Psoas muscle (tissue), 8 donors: ENCODE measurements at places on chromosomes 1 and 21. TPM values are rescaled to one million over a fixed set of nuclear protein-coding genes. Genes with fewer than 3 reads are reported as not detected.

- H3K27ac ChIP-seq, result no peak overlapping the region
- no peaks in the 10 kb centered on the region for H3K4me1 ChIP-seq
- H3K36me3 ChIP-seq, result no peaks in the 10 kb centered on the region
- no peaks in the 10 kb centered on the region for H3K27me3 ChIP-seq
- no peak overlapping the region for H3K4me3 ChIP-seq
Measured at GRCh38 chr1:186763107-186763506, 65.6 kb upstream of the PLA2G4A start.

DNA sequence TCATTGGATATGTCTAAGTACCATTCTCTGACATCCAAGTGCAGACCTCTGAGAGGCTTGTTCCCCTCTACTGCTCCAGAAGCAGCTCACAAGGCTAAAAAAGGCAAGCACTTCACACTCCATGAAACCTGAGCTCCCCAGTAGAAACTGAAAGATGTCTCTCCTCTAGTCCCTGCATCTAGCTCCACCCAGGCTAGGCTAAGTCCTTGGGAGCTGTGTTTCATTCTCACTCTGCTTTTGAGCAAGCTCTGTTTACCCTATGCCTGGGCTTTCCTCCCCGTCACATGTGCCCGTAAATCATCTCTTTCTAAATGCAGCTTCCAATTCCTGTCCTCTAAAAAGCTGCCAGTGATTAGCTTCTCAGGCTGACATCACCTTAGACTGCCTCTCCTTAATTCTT, 39.0 kb downstream of the LRRC71 start:
- H3K4me1 ChIP-seq, result peaks cover 4% of the 10 kb centered on the region
- peaks cover 15% of the 10 kb centered on the region for H3K36me3 ChIP-seq
- no peaks in the 10 kb centered on the region for H3K27me3 ChIP-seq
- H3K27ac ChIP-seq, result peak overlapping the region; percentile 7

DNA sequence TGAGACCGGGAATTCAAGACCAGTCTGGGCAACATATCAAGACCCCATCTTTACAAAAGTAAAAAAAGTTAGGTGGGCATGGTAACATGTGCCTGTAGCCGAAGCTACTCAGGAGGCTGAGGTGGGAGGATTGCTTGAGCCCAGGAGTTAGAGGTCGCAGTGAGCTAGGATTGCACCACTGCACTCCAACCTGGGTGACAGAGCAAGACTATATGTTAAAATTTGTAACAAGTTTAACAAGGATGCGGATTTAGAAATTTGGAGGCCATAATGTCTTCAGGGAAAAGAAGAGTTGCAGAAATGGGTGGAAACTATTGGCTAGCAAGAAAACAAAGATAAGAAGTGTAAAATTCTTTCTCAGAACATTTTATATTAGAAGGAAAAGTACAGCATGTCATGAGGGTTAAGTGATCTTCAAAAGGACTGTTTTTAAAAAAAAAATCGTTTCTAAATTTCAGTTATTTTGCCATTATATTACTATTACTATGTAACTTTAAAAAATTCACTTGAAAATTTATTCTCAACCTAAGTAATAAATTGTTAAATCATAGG, 17.6 kb downstream of the SOAT1 start:
- H3K36me3 ChIP-seq, result no peaks in the 10 kb centered on the region
- H3K4me3 ChIP-seq, result no peak overlapping the region
- no peak for DNase-seq
- H3K27ac ChIP-seq, result no peak overlapping the region
- H3K4me1 ChIP-seq, result peaks cover 13% of the 10 kb centered on the region
- H3K27me3 ChIP-seq, result no peaks in the 10 kb centered on the region

GRCh38 chr1:44785029-44785380, 3.0 kb downstream of the BEST4 start:
- no peak for DNase-seq
- H3K27me3 ChIP-seq, result no peaks in the 10 kb centered on the region
- H3K36me3 ChIP-seq, result peaks cover 18% of the 10 kb centered on the region
- H3K4me3 ChIP-seq, result no peak overlapping the region
- peaks cover 19% of the 10 kb centered on the region for H3K4me1 ChIP-seq

DNA sequence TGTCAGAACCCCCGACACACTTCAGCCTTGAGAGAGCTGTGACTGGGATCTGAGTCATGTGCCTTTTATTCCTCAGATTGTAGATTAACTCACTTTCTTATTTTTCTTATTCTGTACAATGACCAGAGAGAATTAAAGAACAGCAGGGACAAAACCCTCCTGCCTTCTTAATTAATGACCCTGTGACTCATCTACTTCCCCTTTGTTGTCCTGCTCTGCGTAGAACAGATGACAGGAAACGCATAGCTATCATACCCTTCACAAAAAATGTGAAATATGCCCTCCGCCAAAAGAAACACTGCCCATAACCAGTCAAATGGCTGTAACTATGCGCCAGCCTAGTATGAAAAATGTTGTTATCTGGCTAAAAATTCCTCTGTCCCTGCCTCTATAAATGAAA, 9.1 kb upstream of the PADI2 start:
- DNase-seq, result no peak
- no peaks in the 10 kb centered on the region for H3K4me1 ChIP-seq
- H3K4me3 ChIP-seq, result no peak overlapping the region

DNA sequence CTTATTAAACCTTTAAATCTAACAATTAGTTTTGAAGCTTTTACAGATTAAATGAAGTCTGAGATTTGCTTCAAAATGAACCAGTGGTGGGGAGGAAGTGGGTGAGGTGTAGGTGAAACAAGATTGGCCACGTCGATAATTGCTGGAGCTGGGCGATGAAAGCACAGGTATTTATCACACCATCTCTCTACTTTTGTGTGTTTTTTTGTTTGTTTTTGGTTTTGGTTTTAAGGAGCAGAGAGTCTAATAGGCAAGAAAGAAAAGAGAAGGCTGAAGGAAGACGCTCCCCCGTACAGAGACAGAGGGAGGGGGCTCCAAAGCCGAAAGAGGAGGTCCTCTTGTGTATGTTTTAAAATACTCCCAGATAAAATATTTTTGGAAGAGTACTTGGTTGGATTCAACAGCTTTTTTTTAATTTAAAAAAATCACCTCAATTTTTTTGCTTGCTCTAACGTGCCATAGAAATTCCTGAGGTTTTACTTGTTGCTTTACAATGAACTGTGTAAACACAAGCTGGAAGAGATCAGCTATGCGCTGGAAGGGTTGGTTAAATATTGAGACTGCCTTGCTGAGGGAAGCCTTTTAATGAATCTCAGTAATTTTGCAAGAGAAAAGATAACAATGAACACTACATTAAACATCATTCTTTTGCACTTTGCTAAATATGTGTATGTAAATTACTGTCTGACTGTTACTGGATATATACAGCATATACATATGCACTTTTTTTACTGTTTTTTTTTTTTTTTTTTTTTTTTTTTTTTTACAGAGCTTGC, 6.7 kb upstream of the LGALS8 start:
- no peaks in the 10 kb centered on the region for H3K4me1 ChIP-seq
- H3K4me3 ChIP-seq, result no peak overlapping the region
- DNase-seq, result no peak
- no peaks in the 10 kb centered on the region for H3K27me3 ChIP-seq

- H3K27ac ChIP-seq, result no peak overlapping the region
- DNase-seq, result no peak
- H3K4me1 ChIP-seq, result no peaks in the 10 kb centered on the region
- H3K27me3 ChIP-seq, result no peaks in the 10 kb centered on the region
- H3K4me3 ChIP-seq, result no peak overlapping the region
- no peaks in the 10 kb centered on the region for H3K36me3 ChIP-seq
Measured at GRCh38 chr1:62926681-62927252, 142.8 kb downstream of the ATG4C start.

- no peaks in the 10 kb centered on the region for H3K36me3 ChIP-seq
- no peak overlapping the region for H3K4me3 ChIP-seq
- H3K4me1 ChIP-seq, result no peaks in the 10 kb centered on the region
- no peaks in the 10 kb centered on the region for H3K27me3 ChIP-seq
- H3K27ac ChIP-seq, result no peak overlapping the region
Measured at GRCh38 chr1:220380885-220381284, 108.6 kb upstream of the RAB3GAP2 start.

DNA sequence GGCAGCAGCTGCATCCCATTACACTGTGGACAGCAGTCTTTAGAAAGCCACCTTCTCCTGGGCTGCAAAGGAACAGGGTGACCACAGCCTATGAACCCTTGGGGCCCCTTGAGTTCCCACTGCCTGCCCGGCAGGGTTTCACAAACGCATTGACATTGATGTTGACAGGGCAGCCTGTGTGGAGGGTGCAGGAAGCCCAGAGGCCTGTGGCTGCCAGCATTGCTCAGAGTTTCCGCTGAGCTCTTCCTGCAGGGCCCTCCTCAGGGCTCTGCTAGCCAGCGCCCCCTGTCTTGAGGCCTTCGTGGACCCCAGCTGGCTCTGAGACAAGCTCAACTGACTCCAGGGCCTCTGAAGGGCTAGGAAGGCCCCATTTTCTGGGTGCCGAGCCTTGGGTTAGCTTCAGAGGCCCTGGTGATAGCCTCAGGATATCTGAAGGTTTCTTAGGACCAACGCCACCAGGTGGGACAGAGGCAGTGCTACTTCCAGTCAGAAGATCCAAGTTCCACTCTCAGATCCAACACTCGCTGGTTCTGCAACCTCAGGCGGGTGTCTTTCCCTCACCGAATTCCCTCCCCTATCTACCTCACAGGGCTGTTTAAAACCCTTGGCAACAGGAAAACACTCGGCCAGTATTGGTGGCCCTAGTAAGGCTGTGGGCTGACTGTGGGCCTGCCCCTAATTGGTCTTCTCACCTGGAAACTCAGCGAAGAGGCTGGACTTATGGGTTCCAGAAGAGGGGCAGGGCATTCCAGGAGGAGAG, 27.2 kb upstream of the EPS8L3 start:
- H3K36me3 ChIP-seq, result no peaks in the 10 kb centered on the region
- H3K4me1 ChIP-seq, result peaks cover 20% of the 10 kb centered on the region
- H3K27me3 ChIP-seq, result no peaks in the 10 kb centered on the region
- H3K27ac ChIP-seq, result no peak overlapping the region
- DNase-seq, result peak; percentile 68
- H3K4me3 ChIP-seq, result no peak overlapping the region

GRCh38 chr1:43991200-43991475, 261 bp upstream of the CCDC24 start:
- H3K36me3 ChIP-seq, result no peaks in the 10 kb centered on the region
- no peaks in the 10 kb centered on the region for H3K27me3 ChIP-seq
- peak overlapping the region; percentile 83 for H3K4me3 ChIP-seq

DNA sequence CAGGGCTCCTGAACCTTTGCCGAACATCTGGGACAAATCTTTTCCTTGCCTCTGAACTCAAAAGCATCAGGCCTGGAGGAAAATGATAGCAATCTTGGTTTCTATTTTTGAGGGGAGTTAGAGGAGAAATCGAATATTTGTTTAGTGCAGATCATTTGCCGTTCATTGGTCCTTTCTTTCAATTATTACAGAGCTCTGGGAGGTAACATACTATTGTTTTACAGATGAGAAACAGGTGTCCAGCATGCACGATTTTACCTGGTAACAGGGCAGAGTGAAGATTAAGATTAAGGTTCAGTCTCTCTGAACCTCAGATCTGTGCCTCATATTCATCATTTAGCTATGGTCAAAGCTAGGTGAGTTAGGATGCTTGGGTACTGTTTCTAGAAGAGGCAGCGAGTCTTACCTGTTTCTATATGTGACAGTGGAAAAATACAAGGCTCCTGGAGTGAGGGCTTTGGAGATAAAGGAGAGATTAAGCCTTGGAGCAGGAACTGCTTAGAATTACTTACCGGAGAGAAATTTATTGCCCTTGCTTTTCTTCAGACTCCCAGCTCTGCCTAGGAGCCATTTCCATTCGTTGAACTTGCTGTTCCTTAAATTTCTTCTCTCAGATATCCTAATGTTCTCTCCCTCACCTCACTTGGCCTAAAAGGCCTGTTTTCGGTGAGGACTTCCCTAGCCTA, 1.4 kb downstream of the PRCC start:
- peak overlapping the region; percentile 96 for H3K27ac ChIP-seq
- peaks cover 19% of the 10 kb centered on the region for H3K36me3 ChIP-seq
- H3K27me3 ChIP-seq, result no peaks in the 10 kb centered on the region
- H3K4me1 ChIP-seq, result peaks cover 62% of the 10 kb centered on the region
- DNase-seq, result no peak

GRCh38 chr1:31065310-31066217, at the start of gene PUM1:
PUM1 (minus strand) TSS chr1:31065717; CDS start chr1:31059566, 6,151 bp downstream.
- H3K27ac ChIP-seq, result peak within 1 kb of the TSS; percentile 94
- peak; percentile 98 for DNase-seq
- peaks cover 33% of the 10 kb centered on the region for H3K4me1 ChIP-seq
- H3K36me3 ChIP-seq, result no peaks in the 10 kb centered on the region

DNA sequence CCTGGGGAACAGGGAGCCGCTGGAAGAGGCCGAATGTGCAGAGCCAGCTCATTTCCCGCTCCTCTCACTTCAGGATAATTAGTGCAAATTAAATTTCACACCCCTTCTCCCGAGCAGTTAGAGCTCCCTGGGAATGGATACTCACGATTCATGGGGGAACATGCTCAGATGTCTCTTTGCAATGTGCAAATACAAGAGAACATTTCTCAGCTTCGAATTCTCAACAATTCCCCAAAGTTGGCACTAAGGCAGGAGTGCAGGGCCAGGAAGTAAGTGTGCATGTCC, 54.9 kb downstream of the CAMK2N1 start:
- H3K27ac ChIP-seq, result no peak overlapping the region
- no peak for DNase-seq
- no peak overlapping the region for H3K4me3 ChIP-seq
- no peaks in the 10 kb centered on the region for H3K4me1 ChIP-seq
- no peaks in the 10 kb centered on the region for H3K36me3 ChIP-seq
- peaks cover 34% of the 10 kb centered on the region for H3K27me3 ChIP-seq

GRCh38 chr1:167249702-167250101, 29.0 kb downstream of the POU2F1 start:
- no peak overlapping the region for H3K4me3 ChIP-seq
- peaks cover 23% of the 10 kb centered on the region for H3K4me1 ChIP-seq
- H3K27ac ChIP-seq, result no peak overlapping the region
- no peaks in the 10 kb centered on the region for H3K27me3 ChIP-seq

- no peaks in the 10 kb centered on the region for H3K4me1 ChIP-seq
- DNase-seq, result no peak
- H3K4me3 ChIP-seq, result no peak overlapping the region
- H3K27ac ChIP-seq, result no peak overlapping the region
- H3K27me3 ChIP-seq, result no peaks in the 10 kb centered on the region
- H3K36me3 ChIP-seq, result no peaks in the 10 kb centered on the region
Measured at GRCh38 chr1:48591181-48591580, 119.2 kb upstream of the SPATA6 start.

- peaks cover 24% of the 10 kb centered on the region for H3K4me1 ChIP-seq
- DNase-seq, result no peak
- no peaks in the 10 kb centered on the region for H3K36me3 ChIP-seq
- H3K27me3 ChIP-seq, result no peaks in the 10 kb centered on the region
Measured at GRCh38 chr1:56799605-56800400, 19.4 kb downstream of the FYB2 start.

DNA sequence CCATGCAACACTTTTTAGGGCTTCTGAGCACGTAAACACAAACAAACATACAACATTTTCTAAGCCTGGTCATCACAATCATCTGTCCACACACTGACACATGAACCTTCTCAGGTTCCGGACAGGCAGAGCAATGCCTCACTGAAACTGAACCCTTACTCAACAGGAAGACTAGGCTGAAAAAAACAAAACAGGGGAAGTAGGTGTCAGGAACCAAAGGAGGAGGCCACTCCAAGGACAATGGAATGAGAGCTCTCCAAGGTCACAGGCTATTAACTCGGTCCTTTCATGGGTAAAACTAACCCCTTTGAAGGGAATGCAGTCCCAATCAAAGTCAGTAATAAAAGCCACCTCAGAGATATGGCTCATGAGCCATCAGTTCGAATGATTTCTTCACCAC, 76.6 kb downstream of the FAM78B start:
- no peak overlapping the region for H3K4me3 ChIP-seq
- DNase-seq, result no peak
- H3K36me3 ChIP-seq, result no peaks in the 10 kb centered on the region
- no peak overlapping the region for H3K27ac ChIP-seq
- no peaks in the 10 kb centered on the region for H3K27me3 ChIP-seq
- H3K4me1 ChIP-seq, result no peaks in the 10 kb centered on the region

Gene MANEAL
- total RNA-seq, result 2.1 TPM

Gene S100A7A
- total RNA-seq, result not detected

Gene IL22RA1
- 0.08 TPM for total RNA-seq

Gene RHBG
- total RNA-seq, result not detected

Gene SLC44A3
- total RNA-seq, result 0.39 TPM

Gene VCAM1
- total RNA-seq, result 8.8 TPM
